ENCODE measurements at places on chromosomes 5 and 9.
A peak's percentile ranks its signal among the peaks of the same experiment; 100 is the strongest.

- DNase-seq, result peak; percentile 88
Measured at GRCh38 chr9:115164511-115164974, 46.6 kb upstream of the TNC start.

GRCh38 chr9:109403766-109404320 is 83.0 kb upstream of the EPB41L4B start:
- no peak for DNase-seq

- DNase-seq, result no peak
Measured at GRCh38 chr5:80941496-80941895, 18.7 kb upstream of the RASGRF2 start.

DNA sequence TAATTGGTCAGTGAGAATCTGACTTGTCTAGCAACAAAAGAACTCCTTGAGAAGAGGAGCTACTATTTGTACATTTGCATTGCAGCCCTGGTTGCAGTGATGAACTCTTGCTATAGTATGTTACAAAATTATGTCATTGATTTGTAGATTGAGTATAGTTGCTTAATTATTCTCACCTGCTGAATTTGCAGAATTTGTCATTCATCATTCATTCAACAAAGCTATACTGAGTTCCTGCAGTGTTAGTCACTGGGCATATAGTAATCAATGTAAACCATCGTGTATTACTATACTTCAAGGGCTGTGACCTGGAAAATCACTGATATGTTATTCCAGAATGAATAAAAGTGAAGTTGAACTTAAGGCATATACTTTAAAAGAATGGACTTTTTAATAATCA is 50.1 kb downstream of the SLC1A3 start:
- DNase-seq, result no peak

DNA sequence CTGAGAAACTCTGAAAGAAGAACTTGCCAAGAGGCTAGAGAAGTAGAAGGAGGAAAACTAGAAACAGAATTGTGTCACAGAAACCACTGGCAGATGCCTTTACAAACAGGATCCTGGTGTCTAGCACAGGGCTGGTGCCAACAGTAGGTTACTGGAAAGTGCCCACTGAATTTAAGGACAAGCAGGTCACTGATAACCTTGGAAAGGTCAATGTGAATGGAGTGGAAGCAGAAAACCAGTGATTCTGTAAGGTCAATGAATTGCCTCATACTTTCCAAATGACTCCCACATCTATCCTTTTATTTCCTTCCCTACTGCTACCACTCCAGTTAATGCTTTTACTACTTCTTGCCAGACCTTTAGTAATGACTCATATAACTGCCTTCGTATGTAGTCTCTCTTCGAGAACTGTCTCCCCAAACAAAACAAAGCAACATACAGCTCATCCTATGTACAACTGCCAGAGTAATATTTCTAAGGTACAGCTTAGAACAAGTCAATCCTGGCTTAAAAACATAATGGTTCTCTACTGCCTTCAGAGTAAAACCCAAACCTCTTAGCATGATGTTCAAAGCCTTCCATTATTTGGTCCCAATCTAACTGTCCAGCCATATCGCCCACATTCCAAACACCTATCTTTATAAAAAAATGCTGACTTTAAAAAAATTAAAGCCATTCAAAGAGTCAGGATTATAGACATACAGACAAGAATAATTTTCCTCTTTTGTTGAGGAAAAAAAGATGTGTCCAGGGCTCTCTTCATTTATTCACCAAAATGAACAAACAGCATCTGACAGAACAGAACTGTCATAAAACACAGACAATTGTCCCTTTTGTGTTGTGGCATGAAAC is 52.5 kb downstream of the NR3C1 start:
- DNase-seq, result no peak

DNA sequence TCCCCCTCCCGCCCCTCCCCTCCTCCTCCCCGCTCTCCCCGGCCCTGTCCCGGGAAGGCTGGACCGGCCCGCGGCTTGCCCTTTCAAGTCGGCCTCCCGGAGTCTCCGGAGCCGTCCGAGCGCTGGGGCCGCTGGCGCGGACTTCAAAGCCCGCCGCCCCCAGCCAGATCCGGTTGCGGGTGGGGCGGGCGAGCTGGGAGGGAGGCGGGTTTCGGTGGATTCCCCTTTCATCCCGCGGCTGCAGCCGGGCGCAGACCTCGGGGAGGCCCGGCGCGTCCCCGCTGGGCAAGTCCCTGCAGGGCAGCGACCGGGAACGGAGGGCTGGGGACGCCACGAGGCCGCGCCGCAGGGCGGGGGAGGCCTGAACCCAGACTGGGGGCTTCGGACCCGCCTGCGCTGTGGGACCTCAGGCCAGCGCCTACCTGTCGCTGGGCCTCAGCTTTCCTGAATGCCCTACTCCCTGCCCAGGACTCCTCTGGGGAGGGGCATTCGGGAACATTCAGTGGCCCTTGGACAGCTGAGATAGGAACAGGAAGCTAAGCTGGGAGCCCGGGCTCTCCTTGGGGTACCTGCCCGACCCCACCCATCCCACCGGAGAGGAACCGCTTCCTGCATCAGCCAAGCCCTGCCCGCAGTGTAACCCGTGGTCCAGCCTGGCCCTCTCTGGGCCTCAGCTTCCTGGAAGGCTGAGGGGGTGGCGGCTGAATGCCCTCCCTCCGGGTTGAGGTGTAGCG is 23.4 kb downstream of the C9orf50 start:
- peak; percentile 51 for DNase-seq

DNA sequence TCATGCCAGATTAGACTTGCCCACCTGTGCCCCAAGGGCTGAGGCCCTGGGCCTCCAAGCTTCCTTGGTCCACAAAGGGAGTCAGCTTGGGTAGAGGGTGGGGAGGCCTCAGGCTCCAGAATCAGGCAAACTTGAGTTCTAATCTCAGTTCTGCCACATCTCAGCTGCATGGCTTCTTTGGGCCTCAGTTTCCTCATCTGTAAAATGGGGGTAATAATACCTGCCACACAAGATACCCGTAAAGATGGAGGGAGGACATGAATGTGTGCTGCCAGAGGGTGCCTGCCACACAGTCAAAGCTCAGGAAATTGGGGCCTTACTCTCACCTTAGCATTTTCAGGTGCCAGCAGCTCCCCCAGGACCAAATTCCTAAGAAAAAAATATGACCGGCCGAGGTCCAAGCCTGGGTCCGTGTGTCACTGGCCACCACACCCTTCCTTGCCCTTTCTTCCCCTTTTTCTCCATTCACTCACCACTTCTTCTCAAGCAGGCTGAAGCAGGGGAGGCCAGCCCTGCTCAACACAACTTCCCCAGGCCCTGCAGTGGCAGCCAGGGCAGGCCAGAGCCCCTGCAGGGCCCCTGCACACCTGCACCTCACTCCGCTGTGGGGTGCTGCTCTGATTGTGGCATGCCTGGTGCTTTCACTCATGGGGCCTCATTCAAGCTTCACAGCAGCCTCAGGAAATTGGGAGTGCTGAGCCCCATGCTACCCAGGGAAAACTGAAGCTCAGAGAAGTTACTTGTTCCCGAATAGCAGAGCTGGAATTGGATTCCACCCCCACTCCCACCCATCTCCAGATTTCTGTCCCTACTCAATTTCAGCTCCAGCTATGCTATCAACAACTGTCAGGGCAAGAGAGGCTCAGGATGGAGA is 3.9 kb downstream of the RGS14 start:
- no peak for DNase-seq

DNA sequence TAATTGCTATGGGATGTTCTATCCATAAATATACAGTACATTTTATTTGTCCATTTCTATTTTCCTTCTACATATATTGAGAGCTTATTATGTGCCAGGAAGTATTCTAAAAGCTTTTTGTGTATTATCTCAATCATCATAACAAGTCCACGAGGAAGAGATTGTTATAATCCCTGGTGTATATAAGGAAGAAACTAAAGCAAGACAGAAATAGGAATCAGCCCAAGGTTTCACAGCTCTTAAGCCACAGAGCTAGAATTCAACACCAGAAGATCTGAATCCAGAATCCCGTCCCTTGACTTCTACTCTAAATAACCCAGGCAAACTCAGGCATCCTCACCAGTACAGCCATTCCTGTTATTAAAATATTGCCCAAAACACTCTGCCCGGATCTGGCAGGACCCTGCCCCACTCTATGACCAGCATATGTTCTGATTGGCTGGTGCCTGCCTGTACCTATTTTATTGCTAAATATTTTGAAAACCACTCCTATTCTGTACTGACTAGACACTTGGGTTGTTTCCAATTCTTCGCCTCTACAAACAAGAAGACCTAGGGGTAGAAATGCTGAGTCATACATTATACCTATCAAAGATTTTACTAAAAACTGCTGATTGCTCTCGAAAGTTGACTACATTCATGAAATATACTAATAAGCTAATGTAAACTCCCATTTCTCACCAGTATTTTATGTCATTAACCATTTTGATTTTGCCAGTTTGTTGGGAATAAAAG is 297.4 kb downstream of the ENC1 start:
- DNase-seq, result peak; percentile 78

DNA sequence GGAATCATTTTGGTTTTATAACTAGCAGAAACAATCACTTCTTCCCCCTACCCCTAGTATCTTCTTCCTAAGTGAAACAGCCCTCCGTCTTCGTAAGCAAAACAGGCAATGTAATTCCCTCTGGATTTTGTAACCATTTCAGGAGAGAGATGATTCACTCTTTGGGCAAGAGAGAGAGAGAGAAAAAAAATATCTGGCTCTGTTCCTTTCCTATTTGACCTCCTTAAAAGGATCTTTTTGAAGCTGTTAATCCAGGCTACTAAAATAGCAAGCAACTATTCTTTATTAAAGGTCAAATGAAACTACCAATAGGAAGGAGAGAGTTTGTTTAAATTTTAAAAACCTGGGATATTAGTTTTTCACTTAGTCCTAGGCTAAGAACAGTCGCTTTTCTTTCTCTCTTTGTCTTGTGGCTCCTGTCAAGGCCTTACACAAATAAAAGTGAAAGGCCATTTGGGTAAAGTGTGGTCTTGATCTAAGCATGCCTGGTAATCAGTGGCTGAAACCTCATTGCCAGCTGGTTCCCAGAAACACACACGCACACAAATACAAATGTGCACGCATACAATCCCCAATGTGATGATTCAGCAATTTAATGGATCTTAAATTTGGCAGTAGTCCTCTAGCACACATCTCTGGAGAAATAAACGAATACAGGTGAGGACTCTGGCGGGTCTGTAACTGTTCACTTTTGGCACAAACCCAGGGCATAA is 70.2 kb downstream of the PRUNE2 start:
- no peak for DNase-seq

- DNase-seq, result no peak
Measured at GRCh38 chr5:31845361-31845760, 206.4 kb downstream of the PDZD2 start.

GRCh38 chr9:81245254-81245956 is 443.9 kb downstream of the TLE1 start:
- DNase-seq, result no peak

GRCh38 chr9:124968238-124968637 is 27.4 kb upstream of the GOLGA1 start:
- DNase-seq, result no peak

DNA sequence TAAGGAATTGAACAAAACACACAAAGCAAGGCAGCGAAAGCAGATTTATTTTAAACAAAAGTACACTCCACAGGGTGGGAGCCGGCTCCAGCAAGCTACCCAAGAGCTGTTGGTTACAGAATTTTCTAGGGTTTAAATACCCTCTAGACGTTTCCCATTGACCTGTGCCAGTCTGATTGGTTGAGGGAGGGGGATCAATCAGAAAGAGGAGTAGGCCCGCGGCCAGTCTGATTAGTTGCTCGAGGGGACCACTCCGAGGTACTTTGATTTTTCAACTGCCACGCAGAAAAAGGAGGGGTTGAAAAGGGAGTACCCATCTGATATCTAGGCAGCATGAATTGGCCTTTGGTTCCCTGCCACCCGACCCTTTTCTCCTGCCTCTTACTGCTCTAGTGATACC is 998 bp downstream of the SRP19 start:
- no peak for DNase-seq

DNA sequence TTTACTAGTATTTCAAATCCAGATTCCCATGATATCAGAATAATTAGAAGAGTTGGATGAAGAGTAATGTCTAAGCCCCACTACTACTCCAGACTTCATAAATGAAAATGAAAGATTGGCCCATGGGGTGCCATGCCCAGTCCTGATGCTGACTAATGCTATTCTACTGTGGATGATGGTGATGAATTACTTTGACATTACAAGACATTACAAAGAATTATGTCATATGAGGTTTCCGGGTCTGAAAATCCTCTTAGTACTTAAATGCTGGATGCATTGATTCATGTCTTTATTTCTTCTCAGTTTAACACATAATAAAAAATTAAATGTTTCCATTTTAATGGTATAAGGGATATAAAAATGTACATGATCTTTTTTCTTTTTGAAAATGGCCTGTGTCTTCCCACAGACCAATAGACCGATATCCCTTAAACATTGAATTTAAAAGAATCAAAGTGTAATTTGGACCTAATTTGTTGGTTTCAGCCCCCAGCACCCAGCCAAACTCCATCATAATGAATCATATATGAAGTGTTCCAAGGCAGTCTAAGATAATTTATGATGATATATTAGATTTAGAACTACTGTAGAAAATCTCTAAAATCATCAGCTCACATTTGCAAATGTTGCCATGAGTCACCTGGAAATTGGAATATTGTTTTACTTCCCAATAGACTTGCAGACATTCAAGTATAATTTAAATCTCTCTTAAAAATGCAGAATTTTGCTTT is 223.6 kb upstream of the SGCD start:
- no peak for DNase-seq

DNA sequence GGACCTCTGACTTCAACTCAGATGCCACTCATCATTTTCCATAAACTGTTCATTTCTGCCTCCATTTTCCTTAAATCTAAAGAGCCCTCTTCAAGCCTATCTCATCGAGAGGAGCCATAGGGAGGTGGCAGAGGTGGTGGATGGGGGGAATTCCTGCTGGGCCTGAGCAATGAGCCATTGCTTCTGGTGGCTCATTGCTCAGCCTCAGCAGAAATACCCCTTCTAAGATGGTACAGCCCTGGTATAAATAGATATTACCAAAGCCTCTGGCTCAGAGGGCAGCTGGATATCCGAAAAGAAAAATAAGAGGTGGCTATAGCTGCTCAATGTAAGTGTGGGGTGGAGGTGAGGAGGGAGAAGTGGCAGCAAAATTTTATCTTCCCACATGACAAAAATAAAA is 313.5 kb downstream of the CAAP1 start:
- no peak for DNase-seq

- DNase-seq, result no peak
Measured at GRCh38 chr9:83197591-83197990, 134.6 kb upstream of the RASEF start.

GRCh38 chr9:134461426-134461982 is 135.2 kb downstream of the RXRA start:
- DNase-seq, result no peak

GRCh38 chr5:148696187-148697036 is 42.1 kb upstream of the HTR4 start:
- no peak for DNase-seq

GRCh38 chr5:139133282-139133681 is 64.9 kb downstream of the SIL1 start:
- DNase-seq, result no peak

All from LoVo (cell line).